Inflammatory macrophage treated with lipopolysaccharide for 1 hour (primary cell): ENCODE measurements at places on chromosomes 12 and 14.

DNA sequence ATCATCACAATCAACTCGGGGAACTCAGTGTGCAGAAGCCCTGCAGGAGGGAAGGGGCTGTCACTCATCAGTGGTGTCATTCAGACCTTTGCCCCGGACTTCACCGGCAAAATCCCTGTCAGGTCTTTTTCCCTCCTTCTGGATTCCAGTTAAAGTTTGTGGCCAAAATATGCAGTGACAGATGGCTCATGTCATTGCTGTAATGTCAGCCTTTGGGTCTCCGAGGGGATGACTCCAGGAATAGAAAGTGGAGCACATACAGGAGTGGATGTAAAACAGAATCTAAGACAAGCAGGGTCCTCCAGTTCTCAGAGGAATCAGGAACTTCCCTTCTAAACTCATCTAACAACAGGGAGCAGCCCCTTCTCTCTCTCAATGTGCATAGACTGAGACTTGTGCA, 130.3 kb upstream of the RASSF8 start:
- DNase-seq: no peak

- no peak for DNase-seq
These were observed 137.3 kb downstream of the C12orf75 start for GRCh38 chr12:105467710-105468366.

DNA sequence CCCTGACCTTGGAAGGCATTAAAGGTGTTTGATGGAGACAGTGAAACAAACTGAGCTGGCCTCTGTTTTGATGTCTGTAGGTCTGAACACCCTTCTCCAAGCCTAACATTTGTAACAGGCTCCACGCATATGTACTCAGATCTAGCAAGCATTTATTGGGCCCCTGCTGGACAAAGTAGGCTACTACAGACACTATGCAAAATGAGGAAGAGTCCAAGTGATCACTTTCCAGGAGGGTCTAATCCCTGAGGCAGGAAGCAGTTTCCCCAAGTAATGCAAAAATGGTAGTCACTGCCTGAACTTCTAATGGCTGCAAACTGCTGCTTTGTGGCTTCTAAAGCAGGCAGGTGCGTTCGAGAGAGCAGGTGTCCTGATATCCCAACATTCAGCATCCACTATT, 405.8 kb downstream of the MED13L start:
- peak; percentile 45 for DNase-seq

DNA sequence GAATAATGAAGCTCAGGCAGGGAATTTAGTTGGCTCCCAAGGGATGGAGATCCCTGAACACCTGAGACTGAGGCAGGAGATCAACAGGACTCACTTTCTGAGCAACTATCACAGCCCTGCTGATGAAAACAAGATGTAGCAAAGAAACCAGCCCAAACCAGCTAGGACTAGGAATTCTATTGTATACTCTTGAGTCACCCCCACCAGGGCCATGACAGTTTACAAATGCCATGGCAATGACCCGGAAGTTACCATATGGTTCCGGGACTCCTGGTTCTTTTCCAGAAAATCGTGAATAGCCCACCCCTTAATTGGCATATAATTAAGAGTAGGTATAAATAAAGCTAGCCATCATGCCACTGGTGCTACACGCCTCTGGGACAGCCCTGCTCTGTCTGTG, 46.0 kb upstream of the OASL start:
- no peak for DNase-seq

DNA sequence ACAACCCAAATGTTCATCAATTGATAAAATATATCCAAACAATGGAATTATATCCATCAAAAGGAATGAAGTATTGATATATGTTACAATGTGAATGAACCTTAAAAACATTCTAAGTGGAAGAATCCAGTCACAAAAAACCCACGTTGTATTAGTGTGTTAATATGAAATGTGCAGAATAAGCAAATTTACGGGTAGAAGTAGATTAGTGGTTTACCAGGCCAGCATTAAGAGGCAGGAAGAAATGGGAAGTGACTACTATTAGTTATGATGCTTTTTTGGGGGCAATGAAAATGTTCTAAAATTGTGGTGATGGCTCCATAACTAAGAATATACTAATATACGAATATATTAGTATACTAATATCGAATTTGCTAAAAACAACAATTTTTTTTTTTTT, 1.5 kb downstream of the COX16 start:
- no peak for DNase-seq

DNA sequence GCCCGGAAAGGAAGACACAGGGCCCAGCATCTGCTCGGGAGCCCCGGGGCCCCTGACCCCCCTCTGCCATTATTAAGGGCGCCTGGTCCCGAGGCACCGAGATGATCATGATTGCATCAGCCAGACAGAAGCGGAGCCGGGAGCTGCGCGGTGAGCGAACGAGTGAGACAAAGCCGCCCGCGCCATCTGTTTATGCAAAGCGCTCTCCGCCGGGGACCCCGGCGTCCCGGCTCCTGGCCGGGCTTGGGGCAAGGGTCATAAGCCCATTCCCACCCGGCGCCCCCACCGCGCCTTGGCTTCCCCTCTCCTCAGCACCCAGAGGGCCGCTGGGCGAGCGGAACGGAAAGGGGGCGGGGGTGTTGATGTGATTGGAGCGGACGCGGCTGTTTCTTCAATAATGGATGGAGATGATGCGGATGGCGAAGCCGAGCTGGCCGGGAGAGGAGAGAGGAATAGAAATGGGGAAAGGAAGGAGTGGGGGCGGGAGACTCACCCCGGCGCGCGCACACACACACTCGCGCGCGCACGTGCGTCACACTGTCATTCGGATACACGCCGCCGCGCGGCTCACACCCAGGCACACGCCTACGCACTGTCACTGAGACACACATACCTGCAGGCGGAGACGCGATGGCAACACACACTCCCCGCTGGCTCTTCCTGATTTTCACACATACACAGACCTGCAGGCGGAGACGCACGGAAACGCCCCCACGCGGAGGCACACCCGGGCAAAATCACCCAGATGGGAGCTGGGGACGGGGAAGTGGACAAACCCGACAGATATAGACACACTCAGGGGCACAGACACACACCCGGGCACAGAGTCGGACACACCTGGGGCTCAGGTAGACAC, 10.7 kb downstream of the STAC3 start:
- DNase-seq: peak; percentile 40

- no peak for DNase-seq
These were observed 73.6 kb downstream of the CMKLR1 start for GRCh38 chr12:108265505-108265904.

DNA sequence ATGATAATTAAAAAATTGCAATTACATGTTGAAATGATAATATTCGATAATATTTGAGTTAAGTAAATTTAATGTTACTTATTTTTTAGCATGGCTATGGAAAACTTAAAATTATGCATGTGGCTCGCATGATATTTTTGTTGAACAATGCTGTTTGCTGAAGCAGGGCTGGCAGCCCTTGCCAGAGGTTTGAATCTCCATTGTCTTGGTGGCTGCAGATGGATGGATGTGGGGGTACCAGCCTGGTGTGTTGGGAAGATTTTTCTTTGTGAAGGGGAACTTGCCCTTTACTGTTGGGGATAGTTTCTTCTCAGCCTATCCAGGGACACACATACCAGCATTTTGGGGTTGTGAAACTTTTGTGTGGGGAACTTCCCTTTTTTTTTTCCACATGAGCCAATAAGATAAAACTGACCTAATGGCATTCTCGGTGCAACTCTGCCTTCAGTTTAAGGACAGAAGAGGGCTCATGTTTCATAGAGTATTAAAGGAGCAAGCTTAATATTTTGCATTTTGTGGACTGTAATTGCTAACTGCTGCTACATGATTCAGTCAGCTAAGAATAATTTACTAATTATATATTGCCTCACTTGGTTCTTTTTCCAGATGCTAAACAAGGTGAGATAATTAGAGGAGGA, 8.8 kb downstream of the RASSF3 start:
- DNase-seq: peak; percentile 93

DNA sequence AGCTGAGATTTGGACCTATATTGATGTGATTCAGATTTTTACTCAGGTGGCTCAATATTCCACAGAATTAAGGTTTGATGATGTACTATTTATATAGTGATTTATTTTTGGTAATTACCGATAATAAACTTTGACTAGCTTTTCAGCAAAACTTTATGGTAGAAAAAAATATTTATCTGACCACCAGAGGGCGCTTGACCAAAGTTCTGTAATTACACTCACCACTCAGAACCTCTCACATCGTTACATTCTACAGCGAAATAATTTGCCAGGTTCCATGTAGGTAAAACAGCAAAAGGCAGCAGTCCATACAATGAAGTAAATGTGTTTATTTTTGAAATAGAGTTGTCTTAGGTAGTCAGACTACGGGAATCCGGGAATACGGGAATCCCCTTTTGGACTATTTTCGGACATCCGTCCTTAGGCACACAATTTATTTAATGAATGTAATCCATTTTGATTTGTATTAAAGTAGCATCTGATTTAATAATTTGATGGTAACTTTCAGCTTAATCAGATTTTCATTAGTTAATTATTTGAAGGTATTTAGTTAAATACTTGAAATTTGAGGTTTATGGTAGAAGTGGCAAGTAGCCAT, 143.0 kb upstream of the DDHD1 start:
- peak; percentile 82 for DNase-seq

DNA sequence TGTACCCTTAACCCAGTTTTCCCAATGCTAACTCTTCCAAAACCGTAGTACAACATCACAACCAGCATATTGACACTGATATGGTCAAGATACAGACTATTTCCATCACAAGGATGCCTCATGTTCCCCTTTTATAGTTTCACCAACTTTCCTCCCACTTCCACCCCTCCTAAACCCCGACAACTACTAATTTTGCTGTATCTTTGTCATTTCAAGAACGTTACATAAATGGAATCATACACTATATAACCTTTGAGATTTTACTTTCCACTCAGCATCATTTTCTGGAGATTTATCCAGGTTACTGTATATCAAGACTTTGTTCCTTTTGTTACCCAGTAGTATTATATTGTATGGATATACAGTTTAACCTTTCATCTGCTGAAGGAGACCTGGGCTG, 88.9 kb downstream of the MED13L start:
- no peak for DNase-seq

GRCh38 chr14:33602396-33602795, 348.5 kb downstream of the EGLN3 start:
- DNase-seq: no peak

DNA sequence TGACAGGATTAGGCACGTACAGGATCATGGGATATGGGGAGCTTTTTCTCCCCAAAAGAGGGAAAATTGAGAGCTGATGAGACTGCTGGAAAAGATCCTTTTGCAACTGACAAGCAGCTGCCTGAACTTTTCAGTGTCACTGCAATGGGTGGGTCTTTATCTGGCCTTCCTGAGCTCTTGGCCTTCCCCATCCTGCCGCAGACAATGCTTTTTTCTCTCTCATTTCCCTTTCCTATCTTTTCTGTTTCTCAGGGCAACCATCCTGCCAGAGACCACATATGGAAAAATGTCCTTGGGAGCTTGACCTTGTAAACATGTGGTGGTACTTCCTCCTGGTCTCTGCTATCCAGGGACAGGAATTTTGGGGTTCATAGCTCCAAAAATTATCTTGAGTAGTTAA, 75.8 kb downstream of the CALM1 start:
- no peak for DNase-seq

GRCh38 chr14:83707056-83707455, 1822.9 kb upstream of the FLRT2 start:
- no peak for DNase-seq

GRCh38 chr12:58819985-58820384, 100.3 kb downstream of the LRIG3 start:
- no peak for DNase-seq

- DNase-seq: no peak
These were observed 23.7 kb upstream of the SLC2A3 start for GRCh38 chr12:7959701-7960121.

- DNase-seq: no peak
These were observed 49.1 kb downstream of the CCDC85C start for GRCh38 chr14:99554757-99555531.

- no peak for DNase-seq
These were observed 16.3 kb downstream of the C2CD5 start for GRCh38 chr12:22527999-22528398.

- DNase-seq: no peak
These were observed 13.6 kb downstream of the EML1 start for GRCh38 chr14:99806836-99807235.

GRCh38 chr12:52086366-52086765, 6.9 kb downstream of the SMIM41 start:
- DNase-seq: no peak

- no peak for DNase-seq
These were observed 333.9 kb downstream of the CEP128 start for GRCh38 chr14:80607430-80608190.

GRCh38 chr14:54919330-54919729, 16.7 kb upstream of the GCH1 start:
- DNase-seq: no peak

DNA sequence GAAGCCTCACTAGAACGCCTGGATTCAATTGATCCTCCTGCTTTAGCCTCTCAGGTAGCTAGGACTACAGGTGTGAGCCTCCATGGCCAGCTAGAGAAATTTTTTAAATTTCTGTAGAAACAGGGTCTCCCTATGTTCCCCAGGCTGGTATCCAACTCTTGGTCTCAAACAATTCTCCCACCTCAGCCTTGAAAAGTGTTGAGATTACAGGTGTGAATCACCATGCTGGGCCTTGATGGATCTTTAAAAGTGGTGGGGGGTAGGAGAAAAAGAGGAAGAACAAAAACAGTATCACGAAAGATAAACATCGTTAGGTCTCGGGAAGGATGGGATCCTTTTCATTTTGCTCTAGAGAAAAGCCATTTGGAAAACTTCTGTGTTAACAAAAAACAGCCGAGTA, 4.5 kb downstream of the GYS2 start:
- DNase-seq: no peak

- DNase-seq: no peak
These were observed 50.9 kb upstream of the CPNE8 start for GRCh38 chr12:38956337-38956736.

DNA sequence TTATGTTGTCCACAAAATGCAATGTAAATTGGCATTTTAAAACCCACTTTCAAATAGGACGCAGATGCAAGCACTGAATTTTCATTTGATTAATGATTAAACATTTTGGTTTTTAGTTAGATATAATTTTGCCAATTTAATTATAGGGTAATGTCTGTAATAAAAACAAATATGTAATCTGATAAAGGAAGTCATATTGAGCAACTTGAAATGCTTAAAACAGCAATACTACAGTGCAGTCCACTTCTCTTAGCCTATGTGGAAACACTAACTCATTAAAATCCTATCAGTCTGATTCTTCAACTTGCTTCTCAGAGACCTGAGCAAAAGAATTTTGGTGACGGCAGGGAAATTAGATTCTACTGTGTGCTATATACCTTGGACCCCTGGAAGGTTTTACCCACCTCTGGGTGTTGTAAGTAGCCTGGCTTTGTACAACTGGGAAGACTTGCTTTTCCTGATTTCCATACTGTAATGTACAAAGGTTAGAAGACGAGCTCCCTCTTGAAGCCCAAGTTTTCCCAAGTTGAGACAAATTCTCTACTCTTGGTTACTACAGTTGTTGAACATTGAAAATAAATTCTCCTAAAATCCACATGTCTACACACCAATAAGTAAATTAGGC, 4.1 kb downstream of the TRHDE start:
- DNase-seq: no peak

GRCh38 chr14:54936816-54937215, 34.2 kb upstream of the GCH1 start:
- DNase-seq: no peak

- DNase-seq: peak; percentile 88
These were observed at the start of gene HECTD1 for GRCh38 chr14:31207755-31208545. TSS of gene HECTD1 (minus strand) at chr14:31207793. CDS start at chr14:31205936, 1,857 bp downstream.

GRCh38 chr12:45309836-45310626, 94.1 kb downstream of the ANO6 start:
- DNase-seq: peak; percentile 29

GRCh38 chr12:7093486-7093885, 1.2 kb upstream of the C1R start:
- no peak for DNase-seq

GRCh38 chr12:23585782-23586163, 363.7 kb downstream of the SOX5 start:
- no peak for DNase-seq
